Amygdala (tissue), 56 donors: ENCODE measurements at places on chromosomes 16 and 17.

DNA sequence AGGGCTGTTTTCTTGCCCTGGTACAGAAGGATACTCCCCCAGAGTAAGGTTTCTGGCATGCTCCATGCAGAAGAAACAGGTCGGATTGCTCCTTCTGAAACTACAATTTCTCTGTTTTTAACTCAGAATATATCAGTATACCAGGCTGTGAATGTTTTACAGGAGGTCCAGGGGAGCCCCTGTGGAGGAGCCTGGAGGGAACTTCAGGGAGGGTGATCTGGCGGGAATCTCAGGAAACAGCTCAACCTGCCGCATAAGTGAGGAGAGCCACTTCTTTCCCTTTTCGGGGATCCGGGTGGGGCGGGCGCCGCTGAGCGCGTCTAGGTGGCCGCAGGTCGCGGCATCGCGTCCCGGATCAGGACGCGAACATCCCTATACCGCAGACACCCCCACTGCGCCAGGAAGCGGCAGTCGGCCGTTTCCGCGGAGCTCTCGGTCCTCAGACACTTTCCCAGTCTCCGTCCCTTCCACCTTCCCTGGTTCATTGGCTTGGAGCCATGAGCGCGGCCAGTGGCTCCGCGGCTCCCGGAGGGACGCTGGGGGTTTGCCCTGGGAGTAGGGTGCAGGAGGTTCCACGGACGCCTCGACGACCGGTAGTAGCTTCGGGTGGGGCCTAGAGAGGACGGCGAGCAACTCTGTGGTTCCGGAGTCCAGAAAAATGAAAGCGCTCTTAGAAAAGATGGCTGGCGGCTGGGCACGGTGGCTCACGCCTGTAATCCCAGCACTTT, 3.1 kb upstream of the ZNF764 start:
- no peak for DNase-seq

DNA sequence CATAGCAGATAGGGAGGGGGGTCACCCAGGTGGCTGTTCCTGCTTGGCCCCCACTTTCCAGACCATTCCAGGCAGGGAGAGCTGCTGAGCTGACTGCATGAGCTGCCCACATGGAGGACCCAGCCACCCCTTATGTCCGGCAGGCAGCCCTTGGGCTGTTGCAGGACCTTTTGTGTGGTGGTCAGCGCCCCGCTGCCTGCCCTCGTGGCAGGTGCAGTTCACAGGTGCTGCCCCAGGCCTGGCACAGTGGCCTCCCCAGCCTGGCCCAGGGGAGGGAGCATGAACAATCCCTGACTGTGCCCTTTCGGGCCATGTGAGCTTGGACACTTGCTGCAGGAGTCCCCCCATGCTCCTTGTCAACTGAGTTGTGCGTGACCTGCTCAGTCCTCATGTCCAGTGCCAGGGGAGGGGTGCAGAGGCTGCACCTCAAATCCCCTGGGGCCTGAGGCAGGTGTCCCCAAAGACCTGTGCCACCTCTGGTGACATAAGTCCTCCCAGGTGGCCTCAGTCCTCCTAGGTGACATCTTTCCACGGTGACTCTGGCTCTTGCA, 8.6 kb downstream of the TBC1D26 start:
- no peak for DNase-seq

GRCh38 chr17:43439041-43439440, 40.2 kb downstream of the ARL4D start:
- DNase-seq: no peak

DNA sequence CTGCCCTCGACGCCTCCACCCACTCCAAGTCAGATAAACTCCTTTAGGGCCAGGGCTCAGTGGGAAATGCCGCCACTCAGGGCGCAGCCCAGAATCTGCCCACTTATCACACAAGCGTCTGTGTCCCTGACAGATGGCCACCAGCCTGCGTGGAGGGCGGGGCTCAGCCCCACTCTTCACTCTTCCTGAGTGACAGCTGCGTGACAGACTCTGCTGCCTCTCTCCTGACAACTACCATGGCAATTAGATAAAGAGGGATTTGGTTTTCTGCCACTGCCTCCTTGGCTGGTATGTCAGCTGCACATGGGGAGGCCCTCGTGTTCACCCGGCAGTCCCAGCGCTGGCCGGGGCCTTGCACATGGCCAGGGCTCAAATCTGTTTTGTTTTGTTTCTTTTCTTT, 96.2 kb downstream of the RTN4RL1 start:
- no peak for DNase-seq

DNA sequence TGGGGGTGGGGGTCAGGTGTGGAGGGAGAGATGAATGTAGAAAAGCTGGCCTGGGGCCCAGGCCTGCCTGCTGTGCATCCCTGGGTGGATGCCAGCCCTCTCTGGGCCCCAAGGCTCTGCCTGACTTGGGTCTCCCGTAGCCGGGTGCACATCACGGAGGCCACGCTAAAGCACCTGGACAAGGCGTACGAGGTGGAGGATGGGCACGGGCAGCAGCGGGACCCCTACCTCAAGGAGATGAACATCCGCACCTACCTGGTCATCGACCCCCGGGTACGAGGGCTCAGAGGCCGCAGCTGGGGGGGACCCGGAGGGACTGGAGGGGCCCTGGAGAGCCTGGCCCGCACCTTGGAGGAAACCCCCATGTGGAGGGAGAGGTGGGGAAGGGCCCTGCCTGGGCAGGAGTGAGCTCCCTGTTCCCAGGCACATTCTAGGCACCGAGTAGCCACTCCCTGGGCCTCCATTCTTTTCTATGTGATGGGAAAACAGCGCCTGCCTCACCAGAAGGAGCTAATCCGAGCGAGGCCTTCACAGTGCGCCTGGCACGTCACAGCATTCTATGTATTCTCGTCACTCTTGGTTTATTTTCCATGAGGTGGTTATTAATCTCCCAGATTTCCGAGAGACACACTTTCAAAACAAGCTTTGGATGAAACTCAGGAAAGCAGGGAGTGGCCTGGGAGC, 34.7 kb downstream of the ADCY7 start:
- no peak for DNase-seq
